ENCODE measurements at places on chromosomes 13 and 19.

GRCh38 chr13:46726347-46726746 is 70.6 kb downstream of the ESD start:
- DNase-seq = no peak

DNA sequence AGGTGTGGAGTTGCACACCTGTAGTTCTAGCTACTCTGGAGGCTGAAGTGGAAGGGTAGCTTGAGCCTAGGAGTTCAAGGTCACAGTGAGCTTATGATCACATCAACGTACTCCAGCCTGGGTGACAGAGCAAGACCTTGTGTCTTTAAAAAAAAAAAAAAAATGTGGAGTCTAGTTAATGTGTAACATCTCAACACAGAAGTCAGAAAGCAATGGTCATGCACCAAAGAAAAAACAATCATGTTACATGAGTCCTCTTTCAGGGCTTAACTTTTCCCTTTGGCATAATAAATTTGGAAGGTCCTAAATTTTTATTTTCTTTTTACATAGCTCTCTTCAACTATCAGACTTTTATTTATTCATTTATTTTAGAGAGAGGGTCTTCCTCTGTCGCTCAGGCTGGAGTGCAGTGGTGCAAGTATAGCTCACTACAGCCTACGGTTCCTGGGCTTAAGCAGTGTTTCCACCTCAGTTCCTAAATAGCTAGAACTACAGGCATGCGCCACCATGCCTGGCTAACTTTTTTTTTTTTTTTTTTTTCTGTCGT is 22.3 kb downstream of the SETDB2 start:
- no peak for DNase-seq

DNA sequence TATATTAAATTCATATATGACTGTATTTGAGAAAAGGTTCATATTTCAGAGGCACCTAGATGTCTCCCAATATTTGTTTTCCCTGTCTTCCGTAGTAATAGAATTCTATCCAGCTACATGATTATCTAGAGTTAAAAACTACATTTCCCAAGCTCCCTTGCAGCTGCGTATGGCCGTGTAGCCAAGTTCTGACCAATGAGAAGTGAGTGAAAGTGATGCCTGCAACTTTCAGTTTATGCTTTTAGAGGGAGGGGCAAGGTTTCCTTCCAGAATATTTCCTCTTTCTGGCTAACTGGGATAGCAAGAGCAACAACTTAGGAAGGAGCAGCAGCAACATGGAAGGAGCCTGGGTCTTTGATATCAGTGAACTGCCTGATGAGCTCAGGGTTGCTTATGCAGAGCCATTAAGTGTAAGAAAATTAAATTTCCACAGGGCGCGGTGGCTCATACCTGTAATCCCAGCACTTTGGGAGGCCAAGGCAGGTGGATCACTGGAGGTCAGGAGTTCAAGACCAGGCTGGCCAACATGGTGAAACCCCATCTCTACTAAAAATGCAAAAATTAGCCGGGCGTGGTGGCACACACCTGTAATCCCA is 23.2 kb upstream of the CYP2A13 start:
- DNase-seq = no peak

- no peak for DNase-seq
Observed at GRCh38 chr13:45456196-45456972, 8.4 kb upstream of the COG3 start.

GRCh38 chr13:94858856-94859255 is 146.5 kb upstream of the SOX21 start:
- DNase-seq = no peak

DNA sequence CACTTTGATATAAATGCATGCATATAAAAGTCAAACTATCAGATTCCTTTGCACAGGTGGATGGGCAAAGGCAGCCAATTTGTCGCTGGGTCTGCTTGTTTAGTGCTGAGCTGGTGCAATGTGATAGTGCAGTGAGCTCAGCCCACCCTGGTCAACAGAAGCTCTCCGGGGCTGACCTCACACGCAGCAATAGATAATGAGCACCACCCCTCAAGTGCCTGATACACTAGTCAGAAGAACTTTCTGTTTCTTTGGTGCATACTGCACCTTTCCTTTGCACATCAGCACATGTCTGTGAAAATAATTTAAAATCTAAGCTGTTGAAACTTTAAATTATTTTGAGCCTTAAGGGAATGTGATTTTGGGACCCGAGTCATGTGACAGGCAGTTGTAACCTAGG is 20.2 kb downstream of the ATP8A2 start:
- DNase-seq = no peak

GRCh38 chr13:73954808-73955207 is 179.4 kb downstream of the KLF12 start:
- DNase-seq = no peak

All from AG09319 (cell line).